ENCODE measurements at places on chromosomes 1 and 21.

GRCh38 chr21:31629972-31630711 lies 29.4 kb upstream of the SOD1 start:
- DNase-seq = no peak

- DNase-seq = peak; percentile 10
Observed at GRCh38 chr1:212188599-212189351, 96.4 kb upstream of the PPP2R5A start.

GRCh38 chr1:215228193-215228592 lies 145.7 kb downstream of the KCNK2 start:
- no peak for DNase-seq

DNA sequence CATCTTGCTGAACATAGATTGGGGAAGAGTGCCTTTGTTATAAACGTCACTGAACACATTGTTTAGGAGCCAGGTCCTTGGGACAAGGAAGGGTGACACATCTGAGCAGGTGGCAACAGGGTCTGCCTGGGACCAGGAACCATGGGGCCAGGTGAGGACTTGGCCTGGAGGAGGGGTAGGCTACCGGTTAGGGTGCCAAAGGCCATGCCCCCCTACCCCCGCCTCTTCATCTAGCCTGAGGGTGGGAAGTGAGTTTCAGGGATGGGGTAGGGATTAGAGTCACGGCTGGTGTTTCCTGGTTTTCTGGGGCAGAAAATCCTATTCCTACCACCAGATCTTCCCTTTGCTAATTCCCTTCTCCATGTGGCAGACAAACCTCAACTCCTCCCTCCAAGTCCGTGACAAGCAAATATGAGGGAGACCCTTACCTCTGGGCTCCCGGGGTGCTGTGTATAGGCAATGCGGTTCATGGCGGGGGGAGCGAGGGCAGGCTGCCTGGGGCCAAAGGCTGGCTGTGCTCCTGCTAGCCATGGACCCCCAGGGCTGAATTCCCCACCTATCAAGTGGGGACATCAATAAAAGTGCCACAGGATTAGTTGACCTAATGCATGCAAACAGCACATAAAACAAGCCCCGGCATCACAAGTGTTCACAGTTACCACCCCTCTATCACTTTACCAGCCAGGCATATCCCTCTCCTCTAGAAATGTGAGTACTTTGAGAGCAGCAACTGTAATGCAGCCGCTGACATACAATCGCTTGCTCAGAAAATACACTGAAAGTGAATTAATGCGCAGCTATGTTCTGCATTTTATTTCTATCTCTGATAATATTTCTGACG lies 14.5 kb downstream of the CD247 start:
- no peak for DNase-seq

DNA sequence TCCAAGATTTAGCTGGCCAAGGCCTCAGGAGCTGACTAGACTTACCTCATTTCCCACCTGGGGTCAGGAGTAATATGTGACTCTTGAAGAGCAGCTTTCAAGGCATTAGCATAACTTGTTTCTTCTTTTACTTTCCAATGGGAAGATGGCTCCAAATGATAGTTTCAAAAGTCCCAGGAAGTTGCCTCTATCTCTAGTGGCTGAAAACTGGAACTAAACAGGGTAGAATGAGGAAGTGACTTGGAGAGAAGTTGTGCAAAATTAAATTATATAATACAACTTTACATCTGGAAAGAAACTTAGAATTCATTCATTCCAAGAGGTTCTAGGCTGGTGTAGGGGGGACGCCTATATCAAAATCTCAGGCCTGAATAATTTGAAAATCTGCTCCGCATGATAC lies 250.1 kb upstream of the FMN2 start:
- DNase-seq = no peak

- no peak for DNase-seq
Observed at GRCh38 chr1:53385276-53386225, 57.7 kb upstream of the LRP8 start.

All from activated CD4-positive, alpha-beta T cell treated with anti-CD3 and anti-CD28 coated beads, Interleukin-2, Interleukin-4, amounts not matched to agents 100 ng/mL and 50 ng/mL, durations not matched to agents 16 hours and 8 hours (primary cell).